ENCODE measurements at places on chromosomes 1 and 21.
A peak's percentile ranks its signal among the peaks of the same experiment; 100 is the strongest.

- no peak for DNase-seq
Observed at GRCh38 chr1:44460107-44460882, 55.2 kb downstream of the RNF220 start.

GRCh38 chr1:99851850-99852454, 1.8 kb downstream of the AGL start:
- DNase-seq, result no peak

DNA sequence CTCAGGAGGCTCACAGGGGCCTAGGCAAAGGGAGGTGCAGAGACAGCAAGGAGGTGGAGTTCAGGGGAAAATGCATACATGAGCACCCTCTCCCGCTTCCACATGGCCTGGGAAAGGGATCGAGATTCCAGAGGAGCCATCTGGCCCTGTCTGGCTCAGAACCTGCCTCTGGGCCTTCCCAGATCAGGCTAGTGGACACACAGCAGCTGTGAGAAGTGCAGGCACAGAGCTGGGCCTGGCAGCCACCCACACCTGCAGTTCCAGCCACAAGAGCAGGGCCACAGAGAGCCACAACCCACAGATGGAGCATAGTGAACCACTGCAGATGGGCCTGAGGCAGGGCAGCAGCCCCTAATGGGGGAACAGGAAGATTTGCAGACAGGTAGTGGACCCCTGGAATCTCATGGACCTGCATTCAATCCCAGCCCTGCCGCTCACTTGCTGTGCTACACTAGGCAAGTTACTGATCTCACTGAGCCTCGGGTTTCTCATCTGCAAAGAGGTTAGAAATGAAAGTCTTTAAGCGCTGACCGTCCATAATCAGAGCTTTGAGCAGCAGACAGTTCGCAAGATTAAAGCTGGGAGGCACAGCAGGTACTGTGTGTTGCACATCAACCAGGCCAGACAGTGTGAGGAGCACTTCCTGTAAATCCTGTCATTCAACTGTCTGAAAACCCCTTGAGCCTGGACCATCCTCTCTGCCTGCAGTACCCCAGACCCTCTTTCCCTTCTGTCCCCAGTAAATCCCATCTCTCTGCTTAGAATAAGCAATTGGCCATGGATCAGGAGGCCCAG, 58.0 kb downstream of the MATN1 start:
- peak; percentile 30 for DNase-seq

DNA sequence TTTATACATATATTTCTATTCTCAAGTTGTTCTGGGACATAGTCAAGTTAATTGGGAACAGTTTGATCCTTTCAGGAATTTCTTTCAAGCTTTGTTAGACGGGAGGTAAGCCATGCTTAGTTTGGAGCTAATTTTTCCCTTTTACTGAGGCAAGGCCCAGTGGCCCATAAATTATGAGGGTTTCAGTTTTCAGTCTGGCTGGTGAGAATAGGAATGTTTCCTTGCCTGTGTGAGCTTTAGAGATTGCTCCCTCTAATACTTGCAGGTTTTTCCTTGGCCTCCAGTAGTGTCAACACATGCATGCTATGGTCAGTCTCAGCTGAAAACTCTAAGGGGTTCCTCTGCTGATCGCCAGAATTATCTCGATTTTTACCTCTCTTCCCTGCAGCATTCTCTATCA, 14.1 kb upstream of the PHGDH start:
- DNase-seq, result no peak

DNA sequence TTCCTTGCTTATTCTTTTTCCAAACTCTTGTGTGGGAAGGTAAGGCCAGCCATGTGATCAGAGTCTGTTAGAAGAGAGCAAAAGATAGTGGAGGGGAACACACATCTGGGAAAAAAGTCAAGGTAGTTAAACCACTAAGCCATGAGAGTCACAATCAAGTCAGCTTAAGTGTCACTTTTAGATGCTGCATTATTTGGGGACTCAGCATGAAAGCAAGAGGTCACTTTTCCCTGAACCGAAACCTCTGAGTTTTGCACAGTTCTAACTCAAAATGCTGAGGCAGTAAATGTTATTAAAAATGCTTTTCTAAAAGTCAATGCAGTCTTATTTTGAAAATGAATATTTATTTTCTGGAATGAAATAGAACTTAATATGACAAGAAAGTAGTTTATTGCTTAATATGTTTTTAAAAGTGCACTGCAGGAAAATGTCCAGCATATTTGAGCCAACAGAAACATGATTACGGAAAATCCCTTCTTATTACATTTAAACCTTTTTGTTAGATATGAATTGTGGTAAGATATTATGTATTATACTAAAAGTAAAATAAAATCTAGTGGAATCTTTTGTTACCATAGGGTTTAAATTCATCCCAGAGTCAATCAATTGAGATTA, 69.3 kb downstream of the RBM11 start:
- no peak for DNase-seq

GRCh38 chr1:212712451-212713303, 13.0 kb upstream of the BATF3 start:
- no peak for DNase-seq

DNA sequence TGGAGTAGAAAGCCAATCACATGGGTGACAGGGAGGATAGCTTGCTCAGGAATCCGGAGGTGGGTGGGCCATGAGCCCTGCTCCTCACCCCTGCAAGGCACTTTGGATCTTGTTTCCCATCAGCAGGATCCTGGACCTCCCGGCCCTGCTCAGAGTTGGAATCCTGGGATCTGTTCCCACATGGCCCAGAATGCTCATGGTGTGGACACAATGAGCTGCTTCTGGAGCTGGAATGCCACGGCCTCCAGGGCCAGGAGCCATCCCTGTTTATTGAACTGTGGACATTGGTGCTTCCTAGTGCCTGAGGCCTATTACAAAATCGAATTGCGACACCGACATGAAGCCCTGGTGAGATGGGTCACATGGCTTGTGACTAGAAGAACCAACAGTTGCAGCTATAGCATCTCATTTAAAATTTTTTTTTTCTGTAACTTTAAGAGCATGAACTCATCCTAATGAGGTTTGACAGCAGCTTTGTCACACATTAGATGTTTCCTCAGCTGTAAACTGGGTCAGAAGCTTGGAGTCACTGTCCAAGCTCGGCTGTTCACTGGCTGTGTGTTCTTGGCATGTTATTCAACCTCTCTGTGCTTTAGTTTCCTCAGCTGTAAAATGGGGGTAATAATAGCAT, 40.4 kb upstream of the GOLT1A start:
- DNase-seq, result no peak

- no peak for DNase-seq
Observed at GRCh38 chr1:82487778-82488177, 687.0 kb downstream of the ADGRL2 start.

GRCh38 chr1:109634771-109635750, 15.4 kb downstream of the AMPD2 start:
- no peak for DNase-seq

- DNase-seq, result no peak
Observed at GRCh38 chr1:30489737-30490389, 233.5 kb downstream of the MATN1 start.

Measured in myocyte (in vitro differentiated cells).